MV-4-11 (cell line): ENCODE measurements at places on chromosomes 3 and 15.

- DNase-seq, result no peak
These were observed 377.9 kb downstream of the GAP43 start for GRCh38 chr3:116001151-116001621.

- DNase-seq, result no peak
These were observed 9.8 kb upstream of the SNRPN start for GRCh38 chr15:24944954-24945353.

- DNase-seq, result no peak
These were observed 19.1 kb downstream of the KLF15 start for GRCh38 chr3:126337980-126338651.

DNA sequence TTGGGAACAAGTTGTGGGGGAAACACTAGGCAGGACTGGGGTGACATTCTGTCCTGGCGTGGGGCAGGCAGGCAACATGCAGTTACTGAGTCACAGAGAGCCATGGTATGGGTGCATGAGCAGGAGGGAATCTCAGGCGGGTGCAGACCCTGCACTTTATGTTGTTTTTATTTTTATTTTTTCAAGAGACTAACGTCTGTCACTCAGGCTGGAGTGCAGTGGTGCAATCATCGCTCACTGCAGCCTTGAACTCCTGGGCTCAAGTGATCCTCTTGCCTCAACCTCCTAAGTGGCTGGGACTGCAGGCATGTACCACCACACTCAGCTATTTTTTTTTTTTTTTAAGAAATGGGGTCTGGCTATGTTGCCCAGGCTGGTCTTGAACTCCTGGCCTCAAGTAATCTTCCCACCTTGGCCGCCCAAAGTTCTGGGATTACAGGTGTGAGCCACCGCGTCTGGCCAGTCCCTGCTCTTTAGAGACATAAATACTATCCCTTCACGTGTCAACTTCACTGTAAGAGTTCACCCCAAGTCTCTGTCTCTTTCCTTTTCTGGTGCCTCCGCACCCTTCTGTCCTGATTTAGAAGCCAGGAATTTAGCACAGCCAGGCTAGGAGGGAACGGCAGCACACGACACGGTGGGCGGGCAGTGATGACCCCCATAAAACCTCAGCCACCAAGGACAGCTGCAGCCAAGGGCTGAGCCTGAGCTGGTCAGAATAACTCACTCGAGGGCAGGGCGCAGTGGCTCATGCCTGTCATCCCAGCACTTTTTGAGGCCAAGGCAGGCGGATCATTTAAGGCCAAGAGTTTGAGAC, 72.8 kb upstream of the IQSEC1 start:
- no peak for DNase-seq

DNA sequence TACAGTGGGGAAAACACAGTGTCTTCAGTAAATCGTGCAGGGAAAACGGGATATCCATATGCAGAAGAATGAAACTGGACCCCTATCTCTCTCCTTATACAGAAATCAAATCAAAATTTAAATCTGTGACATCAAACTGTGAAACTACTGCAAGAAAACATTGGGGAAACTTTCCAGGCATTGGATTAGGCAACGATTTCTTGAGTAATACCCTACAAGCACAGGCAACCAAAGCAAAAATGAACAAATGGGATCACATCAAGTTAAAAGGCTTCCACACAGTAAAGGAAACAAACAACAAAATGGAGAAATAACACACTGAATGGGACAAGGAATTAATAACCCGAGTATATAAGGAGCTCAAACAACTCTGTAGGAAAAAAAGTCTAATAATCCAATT, 165.3 kb downstream of the PLCL2 start:
- peak; percentile 4 for DNase-seq
